ENCODE measurements at places on chromosomes 2 and 18.
A peak's percentile ranks its signal among the peaks of the same experiment; 100 is the strongest.

GRCh38 chr2:232871418-232871834, 1.4 kb downstream of the SNORC start:
- DNase-seq: no peak

- DNase-seq: no peak
Observed at GRCh38 chr2:156423674-156424282, 12.4 kb upstream of the GPD2 start.

GRCh38 chr2:38277245-38278116, 99.6 kb downstream of the ATL2 start:
- no peak for DNase-seq

- DNase-seq: peak; percentile 48
Observed at GRCh38 chr2:25672494-25673299, 680 bp downstream of the DTNB start.

DNA sequence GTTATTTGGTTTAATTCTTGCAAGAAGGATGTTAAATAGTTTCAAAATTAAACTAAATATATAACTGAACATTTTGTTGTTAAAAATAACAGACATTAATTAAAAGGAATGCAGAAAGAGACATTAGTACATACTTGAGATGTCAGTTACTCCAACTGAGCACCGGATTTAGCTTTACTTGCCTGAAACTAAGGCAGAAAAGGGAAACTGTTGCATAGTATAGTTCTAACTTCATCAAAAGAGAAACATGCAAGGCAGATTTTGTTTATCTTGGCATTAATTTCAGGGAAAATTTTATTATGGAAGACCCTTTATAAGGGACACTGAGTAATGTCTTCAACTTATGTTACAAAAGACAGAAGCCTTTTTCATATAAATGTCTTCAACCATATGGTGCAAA, 218.3 kb downstream of the STK39 start:
- DNase-seq: no peak

DNA sequence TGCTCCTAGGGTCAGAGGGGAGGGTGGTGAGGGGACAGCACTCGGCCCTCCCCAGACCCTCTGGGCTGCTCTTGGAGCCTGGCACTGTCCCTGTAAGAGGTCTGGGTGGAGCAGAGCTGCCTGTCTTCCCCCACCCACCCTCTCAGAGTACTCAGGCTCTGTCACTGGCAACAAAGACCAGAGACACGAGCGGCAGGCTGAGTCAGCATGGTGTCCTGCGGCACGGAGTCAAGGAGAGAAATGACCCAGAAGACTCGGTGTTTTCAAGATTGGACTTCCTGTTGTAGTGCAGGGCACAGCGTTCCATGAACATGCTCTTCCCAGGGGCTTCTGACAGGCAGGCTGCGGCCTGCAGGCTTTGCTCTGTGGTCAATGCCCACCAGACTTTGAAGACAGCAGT, 19.9 kb downstream of the SIGLEC15 start:
- no peak for DNase-seq

DNA sequence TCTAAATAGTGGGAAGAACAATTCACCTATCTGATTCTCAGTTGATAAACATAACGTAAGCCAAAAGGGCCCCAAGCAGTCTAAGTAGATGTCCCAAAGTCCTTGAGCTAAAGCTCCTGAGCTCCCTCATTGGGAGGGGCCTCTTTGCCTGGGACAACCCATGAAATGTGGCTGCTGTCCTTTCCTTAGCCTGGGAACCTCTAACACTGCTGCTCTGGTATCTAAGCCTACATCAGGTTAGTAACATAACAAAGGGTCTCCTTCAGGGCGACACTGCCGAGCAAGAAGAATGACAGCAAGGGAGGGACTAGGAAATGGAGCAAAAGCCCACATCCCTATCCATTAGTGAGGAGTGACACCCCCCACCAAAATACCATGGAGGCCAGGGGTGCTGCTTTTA, 98.3 kb downstream of the MAPRE2 start:
- DNase-seq: no peak

DNA sequence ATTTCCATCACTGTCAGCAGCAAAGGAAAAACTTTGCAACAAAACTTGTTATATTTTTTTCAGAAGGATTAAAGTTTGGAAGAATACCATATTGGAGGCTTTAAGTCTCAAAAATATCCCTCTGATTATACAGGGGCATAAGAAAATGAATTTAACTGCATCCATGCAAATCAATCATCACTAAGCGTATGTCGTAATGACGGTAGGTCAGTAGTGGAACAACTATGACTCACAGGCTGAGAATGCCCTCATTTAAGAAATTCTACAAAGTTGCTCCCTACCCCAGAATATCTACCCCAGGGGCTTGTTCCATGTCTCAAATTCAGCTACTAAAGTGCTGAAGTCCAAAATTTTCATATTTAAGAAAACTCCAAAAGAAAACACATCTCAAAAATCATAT, 12.5 kb upstream of the NAB1 start:
- no peak for DNase-seq

DNA sequence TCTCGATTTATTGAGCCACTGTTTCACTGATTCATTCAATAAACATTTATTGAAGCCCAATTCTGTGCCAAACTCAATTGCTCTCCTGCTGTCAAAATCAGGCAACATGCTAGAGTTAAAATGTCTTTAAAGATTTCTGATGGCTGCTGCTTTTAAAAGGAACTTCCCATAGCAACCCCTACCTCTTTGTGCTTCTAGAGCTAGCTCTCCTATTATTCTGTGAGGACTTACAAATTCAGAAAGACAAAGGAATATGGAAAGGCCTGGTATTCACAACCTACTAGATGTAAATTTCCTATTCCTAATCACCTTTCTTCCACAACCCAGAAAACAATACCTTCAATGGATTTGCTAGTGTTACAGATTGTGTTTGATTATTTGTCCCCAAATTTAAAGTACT, 395.5 kb downstream of the NRXN1 start:
- no peak for DNase-seq

DNA sequence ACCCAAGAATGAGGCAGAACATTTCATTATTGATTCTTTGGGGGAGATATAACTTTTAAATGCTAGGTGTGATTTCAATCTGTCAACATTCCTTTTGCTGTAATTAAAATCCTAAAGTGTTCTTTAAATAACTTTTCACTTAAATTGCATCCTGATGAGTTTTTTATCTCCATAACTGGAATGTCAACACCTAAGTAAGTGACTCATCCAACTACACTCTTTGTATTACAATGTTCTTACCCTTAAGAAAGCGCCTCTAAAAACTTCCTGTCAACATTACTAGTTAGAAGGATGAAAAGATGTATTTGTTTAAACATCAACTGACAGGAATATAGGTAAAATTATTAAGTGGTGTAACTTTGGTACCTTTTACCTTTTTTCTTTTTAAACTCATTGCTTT, 1657.0 kb downstream of the LRP1B start:
- DNase-seq: no peak

GRCh38 chr2:28293416-28293815, 99.2 kb upstream of the FOSL2 start:
- DNase-seq: no peak

DNA sequence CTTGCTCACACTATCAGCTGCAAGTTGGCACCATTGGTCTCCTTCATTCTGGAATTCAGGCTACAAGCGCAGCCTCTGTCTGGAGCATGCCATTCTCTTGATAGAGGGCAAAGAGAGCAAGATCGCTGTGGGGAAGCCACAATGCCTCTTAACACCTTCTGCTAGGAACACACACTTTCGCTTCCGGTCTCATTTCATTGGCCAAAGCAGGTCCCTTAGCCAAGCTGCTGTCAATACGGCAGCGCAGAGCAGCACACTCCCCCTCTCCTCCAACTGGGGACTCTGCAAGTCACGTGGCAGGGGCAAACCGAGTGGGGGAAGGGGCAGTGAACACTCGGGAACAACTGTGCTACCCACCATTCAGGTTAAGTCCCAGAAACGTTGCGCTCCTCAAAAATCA, 98.1 kb downstream of the MMADHC start:
- DNase-seq: no peak

DNA sequence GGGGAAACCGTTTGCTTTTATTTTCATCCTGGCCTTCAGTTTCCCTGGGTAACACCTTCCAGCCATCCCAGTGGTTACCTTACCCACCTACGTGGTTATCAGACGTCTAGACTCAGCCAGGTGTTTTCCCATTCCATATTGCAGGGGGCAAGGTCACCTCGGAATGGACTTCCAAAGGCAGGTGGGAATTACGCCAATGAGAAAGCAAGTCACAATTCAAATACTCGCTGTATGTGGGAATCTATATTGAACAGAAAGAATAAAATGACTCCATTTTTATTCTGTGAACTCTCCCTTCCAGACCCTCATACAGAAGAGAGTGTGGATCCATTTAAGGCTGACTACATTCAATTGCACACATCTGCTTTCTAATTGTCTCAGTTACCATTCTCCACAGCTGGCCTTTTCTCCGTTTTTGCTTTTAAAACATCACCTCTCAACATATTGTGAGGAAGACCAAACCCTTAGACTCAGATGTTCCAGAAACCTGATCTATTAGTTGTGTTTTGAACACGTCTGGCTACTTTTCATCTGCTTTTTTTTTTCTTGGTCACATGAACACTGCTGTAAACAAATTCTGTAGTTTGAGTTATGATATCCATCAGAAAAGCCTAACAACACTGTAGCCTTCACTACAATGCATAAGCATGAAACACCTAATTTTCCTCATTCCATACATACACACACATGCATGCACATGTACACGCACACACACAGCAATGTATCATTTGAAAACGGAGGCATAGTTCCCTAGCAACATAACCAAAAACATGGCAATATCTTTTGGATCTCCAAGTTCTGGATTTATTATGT, 59.8 kb downstream of the BCL2 start:
- no peak for DNase-seq

Data from neuronal stem cell (in vitro differentiated cells).